ENCODE measurements at places on chromosomes 5 and 9.

GRCh38 chr5:14036947-14037346, 92.5 kb upstream of the DNAH5 start:
- no peak for DNase-seq

GRCh38 chr9:115133649-115134048, 15.7 kb upstream of the TNC start:
- DNase-seq: no peak

DNA sequence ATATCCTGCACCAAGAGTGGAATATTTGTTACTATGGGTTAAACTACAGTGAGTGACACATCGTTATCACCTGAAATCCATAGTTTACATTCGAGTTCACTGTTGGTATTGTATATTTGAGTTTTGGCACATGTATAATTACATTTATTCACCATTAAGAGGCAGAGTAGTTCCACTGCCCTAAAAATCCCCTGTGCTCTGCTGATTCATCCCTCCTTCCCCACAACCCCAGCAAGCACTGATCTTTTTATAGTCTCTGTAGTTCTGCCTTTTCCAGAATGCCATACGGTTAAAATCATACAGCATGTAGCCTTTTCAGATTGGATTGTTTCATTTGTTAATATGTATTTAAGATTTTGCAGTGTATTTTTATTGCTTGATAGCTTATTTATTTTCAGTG, 495.2 kb downstream of the DIRAS2 start:
- no peak for DNase-seq

DNA sequence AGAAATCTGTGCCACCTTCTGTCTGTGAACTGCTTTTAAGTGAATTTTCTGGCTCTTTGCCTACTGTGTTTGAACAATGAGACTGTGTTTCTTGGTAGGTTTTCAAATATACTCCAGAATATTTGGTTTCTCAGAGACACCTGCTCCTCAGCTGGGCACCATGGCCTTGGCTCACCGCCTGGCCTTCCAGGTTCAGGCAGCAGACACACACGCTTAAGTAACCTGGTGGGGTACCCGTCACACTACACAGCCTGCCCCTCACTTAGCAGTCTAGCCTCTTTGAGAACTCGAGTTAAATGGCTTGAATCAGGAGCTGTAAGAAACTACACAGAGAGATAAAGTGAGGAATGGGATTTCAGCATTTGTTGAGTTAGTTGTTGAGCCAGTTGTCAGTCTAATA, 530.5 kb downstream of the MTRR start:
- DNase-seq: no peak

DNA sequence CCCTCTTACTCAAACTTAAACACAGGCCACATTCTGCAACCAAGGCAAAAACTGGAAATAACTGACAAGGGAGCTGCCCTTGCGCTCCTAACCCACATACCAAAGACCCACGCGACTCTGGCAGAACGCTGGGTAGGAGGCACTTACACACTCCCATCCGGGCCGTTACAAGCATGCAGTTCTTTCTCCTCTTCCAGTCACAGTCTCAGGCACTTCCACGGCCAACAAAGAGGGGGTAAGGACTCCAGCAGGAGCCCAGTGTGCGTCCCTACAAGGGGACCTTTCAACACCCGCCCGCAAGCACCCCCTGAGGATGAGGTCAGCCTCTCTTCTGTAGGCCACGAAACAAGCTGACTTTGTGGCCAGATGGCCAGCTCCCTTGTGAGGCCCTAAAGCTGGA, 57.4 kb downstream of the SERINC5 start:
- no peak for DNase-seq

GRCh38 chr5:173496129-173496882, 120.1 kb downstream of the BOD1 start:
- no peak for DNase-seq

- no peak for DNase-seq
Observed at GRCh38 chr5:113331209-113331551, 103.6 kb downstream of the TSSK1B start.

DNA sequence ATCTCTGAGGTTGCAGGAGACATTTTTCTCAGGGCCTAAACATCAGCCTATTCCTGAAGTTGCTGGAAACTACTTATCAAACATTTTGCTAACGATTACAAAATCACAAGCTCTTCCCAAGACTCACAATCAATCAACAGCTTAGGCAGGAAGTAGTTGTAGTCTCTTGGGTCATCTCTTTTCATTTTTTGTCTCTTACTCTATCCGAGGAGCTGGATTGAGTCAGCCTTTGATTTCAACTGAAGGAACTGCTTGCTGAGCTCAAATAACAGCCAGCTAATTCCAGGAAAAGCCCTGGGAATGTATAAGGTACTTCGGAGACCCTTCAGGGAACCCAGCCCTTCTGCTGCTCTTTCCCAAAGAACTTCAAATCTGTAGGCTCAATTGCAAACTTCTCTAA, 398.9 kb downstream of the PLK2 start:
- DNase-seq: no peak

- no peak for DNase-seq
Observed at GRCh38 chr9:121927636-121928035, 165.5 kb downstream of the TTLL11 start.

- no peak for DNase-seq
Observed at GRCh38 chr5:179568721-179569120, 18.4 kb downstream of the RUFY1 start.

DNA sequence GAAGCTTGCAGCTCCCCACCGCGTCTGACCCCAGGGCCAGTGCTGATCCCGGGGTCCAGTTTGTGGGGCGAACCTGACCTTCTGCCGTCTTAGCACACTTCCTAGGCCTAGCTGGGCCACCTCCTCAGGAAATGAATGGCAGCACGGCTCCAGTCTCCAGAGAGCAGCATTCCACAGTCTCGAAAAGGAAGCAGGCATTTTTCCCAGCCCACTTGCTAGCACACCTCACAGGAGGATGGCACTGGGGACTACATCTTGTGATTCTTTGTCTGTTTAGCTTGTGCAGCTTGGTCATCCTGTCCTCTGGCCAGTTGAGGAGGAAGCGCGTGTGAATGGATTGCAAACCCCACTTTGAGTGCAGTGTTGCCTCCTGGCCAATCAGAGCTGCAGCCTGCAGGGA, 308.0 kb upstream of the IRX2 start:
- no peak for DNase-seq

- no peak for DNase-seq
Observed at GRCh38 chr9:84969736-84970135, 300.2 kb downstream of the NTRK2 start.

DNA sequence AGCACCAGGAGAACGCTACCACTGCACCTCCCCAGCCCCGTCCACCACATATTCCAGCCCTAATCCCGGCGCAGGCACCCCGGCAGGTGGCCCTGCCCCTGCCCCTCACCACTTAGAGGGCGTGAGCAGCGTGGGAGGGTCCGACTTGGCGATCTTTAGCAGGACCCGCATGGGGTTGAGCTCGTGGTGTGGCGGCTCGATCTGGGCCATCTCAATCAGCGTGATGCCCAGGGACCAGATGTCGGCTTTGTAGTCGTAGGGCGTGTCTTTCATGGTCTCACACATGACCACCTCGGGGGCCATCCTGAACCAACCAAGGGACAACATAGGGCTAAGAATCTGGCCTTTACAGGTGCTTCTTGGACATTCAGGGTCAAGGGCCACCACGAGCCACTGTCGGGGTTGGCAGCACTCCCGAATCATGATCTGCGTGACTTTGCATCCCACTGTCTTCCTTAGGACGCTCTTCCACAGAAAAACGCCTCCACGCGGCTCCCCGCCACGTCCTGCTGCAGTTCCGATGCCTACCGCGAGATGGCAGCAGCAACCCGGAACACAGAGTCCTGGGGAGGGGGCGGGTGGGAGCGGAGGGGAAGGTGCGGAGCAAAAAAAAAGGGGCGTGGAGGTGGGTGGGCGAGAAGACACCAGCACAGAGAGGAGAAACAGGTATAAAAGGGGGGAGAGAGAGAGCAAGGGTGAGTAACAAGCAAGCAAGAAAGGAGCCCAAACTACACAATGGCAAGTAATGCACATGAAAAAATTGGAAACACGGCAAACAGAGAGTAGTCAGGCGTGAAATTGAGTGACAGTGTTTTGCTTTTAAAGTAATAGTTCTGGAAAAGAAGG, 81.3 kb downstream of the STK10 start:
- DNase-seq: peak; percentile 55

All from HTR-8/SVneo (cell line).